ENCODE measurements at places on chromosomes 12 and 14. TPM values are rescaled to one million over a fixed set of nuclear protein-coding genes. Genes with fewer than 3 reads are reported as not detected.

The CCDC92 gene
- 27.0 TPM for polyA plus RNA-seq

The RFX4 gene
- not detected for polyA plus RNA-seq

The TEX22 gene
- polyA plus RNA-seq = 0.59 TPM

The PZP gene
- polyA plus RNA-seq = 0.35 TPM

The CCDC175 gene
- not detected for polyA plus RNA-seq

The CEBPE gene
- polyA plus RNA-seq = 1.3 TPM

The PLBD1 gene
- 5.5 TPM for polyA plus RNA-seq

The ASCL1 gene
- not detected for polyA plus RNA-seq

The GLIPR1L2 gene
- 0.42 TPM for polyA plus RNA-seq

The KRT80 gene
- polyA plus RNA-seq = not detected

The BICDL1 gene
- polyA plus RNA-seq = 5.8 TPM

The PHLDA1 gene
- polyA plus RNA-seq = 2.2 TPM

The SCNN1A gene
- 0.22 TPM for polyA plus RNA-seq

The GPRC5D gene
- not detected for polyA plus RNA-seq

The TPPP2 gene
- 0.09 TPM for polyA plus RNA-seq

The TAS2R8 gene
- polyA plus RNA-seq = not detected

The FAIM2 gene
- polyA plus RNA-seq = 0.04 TPM

All from spleen (tissue), 13 donors.